RCC 7860 (cell line): ENCODE measurements at places on chromosomes 12 and 14.
A peak's percentile ranks its signal among the peaks of the same experiment; 100 is the strongest.

DNA sequence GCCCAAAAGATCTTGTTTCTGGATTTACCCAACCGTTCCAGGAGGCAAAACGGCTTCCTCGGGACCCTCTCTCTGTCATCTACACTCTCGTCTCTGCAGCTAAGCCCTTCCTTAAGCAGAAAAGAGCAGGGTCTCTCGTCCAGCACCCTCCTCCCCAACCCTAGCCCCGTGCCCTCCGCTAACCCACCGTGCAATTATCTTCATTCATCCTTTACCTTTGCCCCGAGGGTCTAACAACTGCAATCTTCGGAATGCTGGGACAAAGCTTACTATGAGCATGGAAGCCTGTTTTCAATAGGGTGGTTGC is 276 bp upstream of the BMAL2 start:
- no peak for DNase-seq

- DNase-seq, result no peak
Measured at GRCh38 chr14:52051251-52051650, 17.6 kb downstream of the NID2 start.

DNA sequence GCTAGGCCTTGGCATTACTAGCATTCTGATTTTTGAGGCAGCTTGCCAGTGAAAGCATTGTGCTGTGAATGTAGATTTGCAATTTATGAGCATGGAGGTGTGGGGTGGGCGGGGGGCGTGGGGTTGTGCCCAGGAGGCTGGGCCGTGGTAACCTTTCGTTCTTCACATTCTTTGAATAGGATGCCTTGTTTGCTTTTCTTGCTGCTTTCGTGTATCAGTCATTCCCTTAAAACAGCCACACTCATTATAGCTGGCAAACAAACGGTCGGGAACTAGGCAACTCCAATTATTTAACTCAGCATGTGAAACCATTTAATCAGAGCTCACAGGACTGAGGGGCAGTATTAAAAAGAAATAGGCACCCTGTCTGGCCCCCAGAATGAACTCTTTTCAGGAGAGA is 115.9 kb upstream of the PELI2 start:
- DNase-seq, result no peak

- DNase-seq, result peak; percentile 86
Measured at GRCh38 chr12:25518512-25518911, 34.6 kb downstream of the LMNTD1 start.

- no peak for DNase-seq
Measured at GRCh38 chr14:76293923-76294322, 82.0 kb upstream of the ESRRB start.

- DNase-seq, result no peak
Measured at GRCh38 chr12:25388183-25388582, 137.5 kb upstream of the KRAS start.

- no peak for DNase-seq
Measured at GRCh38 chr14:101934601-101935150, 29.7 kb upstream of the DYNC1H1 start.

DNA sequence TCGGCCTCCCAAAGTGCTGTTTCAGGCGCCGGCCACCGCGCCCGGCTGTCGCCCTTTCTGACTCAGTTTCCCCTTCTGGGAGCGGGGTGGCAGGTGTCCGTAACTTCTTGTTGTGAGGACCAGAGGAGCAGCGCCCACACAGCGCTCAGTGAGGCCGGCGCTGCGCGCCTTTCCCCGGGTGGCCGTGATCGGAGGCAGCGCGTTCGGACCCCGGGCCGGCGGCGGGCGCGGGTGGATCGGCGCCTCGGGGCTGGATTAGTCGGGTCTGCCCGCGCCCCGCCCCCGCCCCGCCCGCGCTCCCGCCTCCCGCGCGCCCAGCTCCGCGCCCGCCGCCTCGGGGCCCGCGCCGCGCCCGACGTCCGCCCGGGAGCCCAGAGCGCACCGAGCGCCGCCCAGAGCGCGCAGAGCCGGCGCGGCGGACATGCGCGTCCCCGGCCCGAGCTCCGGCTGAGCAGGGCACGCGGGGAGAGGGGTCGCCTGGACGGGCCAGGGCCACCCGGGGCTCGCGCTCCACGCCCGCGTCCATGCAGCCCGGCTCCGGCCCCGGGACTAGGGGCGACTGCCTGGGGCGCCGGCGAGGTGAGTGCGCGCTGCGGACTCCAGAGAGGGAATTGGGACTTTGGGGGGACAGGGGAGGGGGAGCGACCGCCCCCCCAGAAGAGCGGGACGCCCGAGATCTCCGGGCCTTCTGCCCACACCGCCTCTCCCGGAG is 50.6 kb downstream of the LRCOL1 start:
- peak; percentile 8 for DNase-seq

DNA sequence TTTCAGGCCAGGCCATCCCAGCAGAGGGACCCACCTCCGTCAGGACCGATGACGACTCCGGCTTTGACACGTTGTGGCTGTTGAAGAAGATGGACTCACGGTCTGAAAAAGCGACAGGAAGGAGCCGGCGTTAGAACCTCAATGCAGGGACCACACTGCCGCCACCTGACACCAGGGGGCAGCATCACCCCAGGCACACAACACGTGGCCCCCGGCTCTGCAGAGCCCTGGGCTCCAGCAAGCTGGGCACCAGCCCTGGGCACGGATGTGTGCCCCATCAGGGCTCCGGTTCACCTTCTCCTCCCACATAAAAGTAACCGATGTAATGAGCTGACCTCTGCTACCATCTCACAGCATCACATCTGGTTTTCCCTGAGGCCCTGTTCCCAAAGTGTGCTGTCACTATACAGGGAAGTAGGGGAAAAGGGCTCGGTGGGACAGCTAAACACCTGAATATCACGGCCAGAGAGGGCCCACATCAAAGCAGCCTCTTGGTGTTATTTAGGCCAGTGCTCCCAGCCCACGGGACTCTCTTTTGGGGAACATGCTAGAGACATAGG is 29.0 kb downstream of the CHGA start:
- DNase-seq, result peak; percentile 6

GRCh38 chr14:21723431-21724045 is 49.9 kb upstream of the OR4E1 start:
- DNase-seq, result no peak

DNA sequence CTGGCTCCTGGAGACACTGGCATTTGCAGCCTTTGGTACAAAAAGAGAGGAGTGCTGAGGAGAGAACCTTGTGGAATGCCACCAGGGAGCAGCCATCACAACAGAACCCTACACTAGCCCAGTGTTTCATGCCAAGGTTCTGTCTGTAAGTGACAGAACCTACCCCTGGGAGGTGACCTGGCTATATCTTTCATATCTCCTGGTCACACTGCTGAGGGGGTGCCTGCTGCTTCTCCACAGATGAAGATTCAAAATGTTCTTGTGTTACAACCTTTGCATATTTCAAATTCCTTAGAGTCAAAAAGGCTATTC is 12.7 kb upstream of the EIF4B start:
- DNase-seq, result no peak

- DNase-seq, result no peak
Measured at GRCh38 chr14:56215180-56215579, 97.0 kb downstream of the PELI2 start.

GRCh38 chr14:36672095-36672494 is 10.4 kb downstream of the PAX9 start:
- no peak for DNase-seq

DNA sequence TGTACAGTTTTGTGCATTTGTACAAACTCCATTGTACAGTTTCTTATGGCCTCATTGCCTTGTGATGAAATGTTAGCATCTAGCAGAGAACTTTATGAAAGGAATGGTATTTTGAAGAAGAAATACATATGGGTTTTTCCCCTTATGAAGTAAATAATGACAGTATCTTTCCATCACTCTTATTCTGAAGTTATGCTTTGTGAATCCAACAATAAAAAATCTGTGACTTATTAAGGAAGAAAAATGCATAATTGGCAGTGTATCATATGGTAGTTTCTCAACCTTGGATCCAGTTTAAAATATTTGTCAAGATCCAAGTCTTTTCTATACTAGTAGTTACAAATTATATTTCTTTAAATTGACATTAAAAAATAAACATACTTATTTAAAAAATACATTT is 859.1 kb upstream of the FLRT2 start:
- no peak for DNase-seq

DNA sequence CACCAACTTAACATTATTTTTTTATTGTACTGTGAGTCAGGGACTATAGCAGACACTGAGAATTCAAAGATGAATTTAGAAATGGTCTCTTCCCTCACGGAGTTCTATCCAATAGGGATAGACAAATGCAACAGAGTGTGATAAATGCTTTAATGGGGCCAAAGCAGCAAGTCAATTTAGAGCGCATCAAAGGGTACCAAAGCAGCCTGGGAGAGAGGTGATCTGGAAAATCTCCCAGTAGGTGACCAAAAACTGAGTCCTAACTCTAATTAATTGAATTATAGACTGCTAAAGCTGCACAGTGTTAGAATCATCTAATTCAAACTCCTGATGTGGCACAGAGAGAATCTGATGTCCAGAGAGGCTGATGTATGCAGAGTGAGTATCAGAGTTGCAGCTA is 2.6 kb downstream of the LIN7A start:
- no peak for DNase-seq

DNA sequence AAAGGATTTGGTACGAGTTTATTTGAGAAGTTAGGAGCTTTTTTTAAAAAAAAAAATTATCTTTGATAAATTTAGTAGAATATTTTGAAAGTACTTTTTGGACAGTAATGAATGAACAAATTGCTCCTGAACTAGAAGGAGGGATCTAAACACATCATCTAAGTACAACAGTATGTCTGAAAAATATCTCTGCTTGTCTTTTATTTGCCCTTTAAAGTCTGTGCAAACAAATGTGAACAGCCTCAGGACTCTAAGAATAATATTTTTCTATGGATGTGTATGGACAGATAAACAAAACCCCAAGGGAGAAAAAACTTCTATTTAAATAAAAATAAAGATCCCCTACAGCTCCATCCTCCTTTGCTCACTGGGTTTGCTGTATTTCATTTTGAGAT is 19.5 kb downstream of the FBXL14 start:
- DNase-seq, result no peak
